CD4-positive, alpha-beta T cell treated with Interferon alpha-2 for 1 hour (primary cell): ENCODE measurements at places on chromosomes 1 and 21.

GRCh38 chr1:59541891-59542290 lies 245.0 kb downstream of the FGGY start:
- no peak for DNase-seq

DNA sequence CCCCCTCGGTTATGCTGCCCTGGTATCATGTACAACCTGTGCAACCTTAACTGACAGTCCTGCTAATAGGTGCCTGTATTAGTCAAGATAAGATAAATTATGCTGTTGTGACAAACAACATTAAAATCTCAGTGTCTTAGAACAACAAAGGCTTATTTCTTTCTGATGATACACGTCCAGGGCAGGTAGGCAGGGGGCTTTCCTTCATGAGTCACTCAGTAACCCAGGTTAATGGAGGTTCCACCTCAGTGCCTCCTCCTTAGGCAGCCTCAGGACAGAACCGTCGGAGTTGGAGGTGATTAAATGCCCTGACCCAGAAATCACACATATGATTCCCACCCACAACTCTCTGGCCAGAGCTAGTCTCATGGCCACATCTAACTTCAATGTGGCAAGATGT lies 94.6 kb upstream of the CASZ1 start:
- no peak for DNase-seq

- peak; percentile 26 for DNase-seq
These were observed 31.2 kb upstream of the FASLG start for GRCh38 chr1:172627702-172628101.

DNA sequence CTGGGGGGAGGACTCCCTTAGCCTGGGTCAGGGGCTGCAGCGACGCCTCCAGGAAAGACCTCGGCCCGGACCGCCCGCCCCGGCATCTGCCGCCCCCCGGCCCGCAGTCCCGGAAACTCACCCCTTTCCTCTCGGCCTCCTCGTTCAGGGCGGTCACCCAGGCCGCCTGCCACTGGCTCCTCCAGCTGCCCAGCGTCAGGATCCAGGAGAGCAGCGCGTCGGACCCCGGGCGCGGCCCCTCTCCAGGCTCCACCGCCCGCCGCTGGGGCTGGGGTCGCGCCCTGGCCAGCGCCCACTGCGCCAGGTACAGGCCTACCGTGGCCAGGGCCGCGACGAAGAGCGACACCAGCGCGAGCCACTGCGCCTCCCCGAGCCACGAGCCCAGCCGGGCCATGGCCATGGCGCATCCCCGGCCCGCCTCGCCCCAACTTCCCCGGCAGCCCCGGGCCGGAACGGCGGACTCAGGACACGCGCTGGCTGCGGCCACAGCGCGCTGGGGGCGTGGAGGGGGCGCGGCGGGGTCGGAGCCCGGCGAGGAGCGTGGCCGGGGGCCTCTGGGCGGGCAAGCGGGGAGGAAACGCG lies 478 bp downstream of the C2CD2 start:
- no peak for DNase-seq

DNA sequence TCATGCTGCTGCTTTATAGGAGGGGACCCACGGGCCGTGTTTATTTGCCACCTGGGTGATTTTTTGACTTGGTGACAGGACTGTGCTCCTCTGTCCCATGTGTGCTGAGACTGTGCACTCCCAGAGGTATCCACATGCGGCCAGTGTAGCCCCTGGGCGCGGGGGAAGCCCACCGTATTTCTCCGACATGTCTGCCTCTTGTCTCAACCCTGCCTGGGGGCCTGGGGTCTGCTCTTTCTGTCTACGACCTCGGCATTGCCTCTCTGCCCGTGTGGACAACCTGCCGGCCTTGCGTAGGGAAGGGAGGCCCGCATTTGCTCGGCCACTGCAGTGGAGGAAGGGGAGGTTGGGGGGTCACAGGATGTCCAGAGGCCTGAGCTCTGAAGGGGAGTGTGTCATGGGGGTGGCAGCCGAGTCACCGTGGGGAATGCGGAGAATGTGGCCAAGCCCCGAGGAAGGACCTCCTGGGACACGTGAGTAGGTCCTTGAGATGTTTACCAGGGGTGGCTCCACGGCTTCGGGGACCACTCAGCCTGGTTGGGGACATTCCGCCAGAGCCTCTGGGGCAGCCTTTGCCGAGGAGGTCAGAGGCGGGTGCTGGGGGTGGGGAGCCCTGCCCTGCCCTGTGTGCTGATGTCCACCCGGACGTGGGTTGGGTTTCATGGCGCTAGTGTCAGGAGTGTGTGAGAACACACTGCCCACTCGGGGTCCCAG lies 11.0 kb downstream of the PRKCZ start:
- no peak for DNase-seq

- DNase-seq: no peak
These were observed 15.0 kb downstream of the ZSWIM5 start for GRCh38 chr1:45191418-45191783.

DNA sequence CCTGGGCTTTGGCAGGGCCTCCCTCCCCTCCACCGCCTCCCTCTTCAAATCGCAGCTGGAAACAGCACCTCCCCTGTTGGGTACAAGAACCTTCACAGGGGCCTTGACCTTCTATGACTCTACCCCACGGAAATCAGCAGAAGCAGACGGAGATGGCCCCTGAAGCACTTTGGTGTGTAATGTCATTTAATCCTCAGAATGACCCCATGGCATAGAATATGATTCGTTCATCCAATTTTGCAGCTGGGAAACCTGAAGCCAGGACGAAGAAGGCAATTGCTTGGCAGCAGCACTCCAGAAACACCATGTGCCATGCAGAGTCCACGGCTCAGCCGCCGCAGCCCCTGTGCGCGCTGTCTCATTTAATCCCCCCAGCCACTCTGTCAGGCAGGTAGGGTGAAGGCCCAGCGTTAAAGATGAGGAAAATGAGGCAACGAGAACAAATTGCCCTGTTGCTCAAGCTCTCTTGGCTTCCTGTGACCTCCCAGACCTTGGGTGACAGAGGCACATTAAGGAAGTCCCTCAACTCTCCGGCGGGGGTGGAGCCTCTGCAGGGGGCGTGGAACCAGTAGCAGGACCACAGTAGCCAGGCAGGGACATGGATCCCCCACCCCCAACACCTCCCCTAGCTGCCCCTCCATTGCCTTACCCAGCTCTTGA lies 25.8 kb upstream of the LAPTM5 start:
- DNase-seq: no peak

GRCh38 chr1:182600745-182601415 lies 3.3 kb downstream of the RGS16 start:
- no peak for DNase-seq

DNA sequence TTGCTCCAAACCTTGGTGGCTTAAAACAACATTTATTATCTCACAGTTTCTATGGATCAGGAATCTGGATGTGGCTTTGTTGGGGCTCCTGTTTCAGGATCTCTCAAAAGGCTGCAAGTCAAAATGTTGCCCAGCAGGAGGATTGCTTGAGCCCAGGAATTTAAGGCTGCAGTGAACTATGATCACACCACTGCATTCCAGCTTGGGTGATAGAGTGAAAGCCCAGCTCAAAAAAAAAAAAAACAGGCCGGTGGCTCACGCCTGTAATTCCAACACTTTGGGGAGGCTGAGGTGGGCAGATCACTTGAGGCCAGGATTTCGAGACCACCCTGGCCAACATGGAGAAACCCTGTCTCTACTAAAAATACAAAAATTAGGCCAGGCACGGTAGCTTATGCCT lies 30.0 kb downstream of the BCAS2 start:
- DNase-seq: no peak

DNA sequence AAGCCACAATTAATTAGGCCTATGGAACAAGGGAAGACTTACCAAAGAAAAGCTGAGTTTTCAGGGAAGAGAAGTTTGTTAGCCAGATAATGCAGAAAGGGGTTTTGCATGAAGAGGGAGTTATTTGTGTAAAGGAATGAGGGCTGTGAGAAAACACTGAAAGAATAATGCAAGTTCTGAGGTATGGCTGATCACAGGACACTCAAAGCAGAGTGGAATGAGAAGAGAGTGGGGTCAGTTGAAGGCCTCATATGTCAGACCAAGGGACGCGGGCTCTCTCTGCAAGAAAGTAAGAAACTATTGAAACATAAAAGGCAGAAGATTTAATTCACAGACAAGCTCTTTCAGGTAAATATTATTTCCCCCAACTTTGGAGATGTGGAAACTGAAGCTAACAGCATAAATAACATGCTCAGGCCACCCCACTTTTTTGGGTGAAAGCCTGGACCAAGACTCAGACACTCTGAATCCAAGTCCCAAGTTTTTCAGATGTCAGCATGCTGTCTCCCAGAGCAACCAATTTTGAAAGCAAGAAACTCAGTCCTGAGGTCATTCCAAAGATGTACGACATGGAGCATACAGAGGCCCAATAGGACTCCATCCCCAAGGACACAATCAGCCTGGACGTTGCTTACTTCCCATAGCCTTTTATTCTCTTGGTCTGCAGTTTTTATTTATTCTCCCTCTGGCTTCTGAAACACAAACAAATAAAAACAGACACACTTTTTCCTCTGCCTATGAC lies 47.3 kb upstream of the FGGY start:
- DNase-seq: no peak

- no peak for DNase-seq
These were observed 27.5 kb downstream of the DMBX1 start for GRCh38 chr1:46517010-46517600.

DNA sequence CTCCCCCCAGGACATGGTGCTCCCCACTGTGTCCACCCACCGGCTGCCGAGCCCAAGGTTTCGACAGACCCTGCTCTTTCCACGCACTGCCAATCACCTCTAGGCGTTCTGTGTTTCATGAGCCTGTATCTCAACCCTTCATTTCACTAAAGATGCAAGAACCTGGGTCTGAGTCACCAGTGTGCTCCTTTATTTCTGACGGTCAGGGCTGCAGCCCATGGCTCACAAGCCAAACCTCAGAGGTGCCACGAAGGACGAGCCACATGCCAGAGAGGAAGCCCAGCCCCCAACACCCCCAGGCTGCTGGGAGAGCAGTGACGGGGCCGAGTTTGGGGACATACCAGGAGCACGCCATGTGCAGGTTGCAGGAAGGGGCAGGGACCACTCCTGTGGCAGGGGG lies 79.2 kb upstream of the ARHGEF16 start:
- no peak for DNase-seq

GRCh38 chr1:234633246-234634003 lies 23.4 kb upstream of the IRF2BP2 start:
- DNase-seq: no peak
